Mesendoderm (in vitro differentiated cells): ENCODE measurements at places on chromosomes 11 and 22.

GRCh38 chr22:40746428-40747220 lies 67.3 kb downstream of the MCHR1 start:
- DNase-seq = no peak

- DNase-seq = no peak
These were observed 33.2 kb upstream of the POU2AF1 start for GRCh38 chr11:111412293-111412692.

DNA sequence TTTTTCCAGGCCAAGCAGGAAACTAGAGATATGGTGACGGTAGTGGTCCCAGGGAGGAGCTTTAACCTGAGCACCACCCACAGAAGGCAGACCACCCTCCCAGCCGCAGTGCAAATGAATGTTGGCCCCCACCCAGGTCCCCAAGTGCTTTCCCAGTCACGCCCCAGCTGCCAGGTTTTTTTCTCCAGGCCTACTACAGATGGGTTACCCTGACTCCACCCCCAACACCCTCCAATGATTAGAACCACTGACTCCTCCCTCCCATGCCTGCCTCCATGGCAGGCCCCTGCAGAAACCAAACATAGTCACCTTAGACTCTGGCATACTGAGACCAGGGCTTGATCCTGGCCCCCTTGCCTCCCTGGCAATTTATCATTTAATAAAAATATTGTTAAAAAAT lies 58.7 kb upstream of the CHST1 start:
- DNase-seq = no peak

- DNase-seq = no peak
These were observed 113.1 kb upstream of the ARHGAP42 start for GRCh38 chr11:100573911-100574513.

GRCh38 chr11:10567446-10567845 lies 1.0 kb downstream of the LYVE1 start:
- DNase-seq = no peak

GRCh38 chr11:45097721-45098493 lies 48.5 kb upstream of the PRDM11 start:
- peak; percentile 85 for DNase-seq

- DNase-seq = no peak
These were observed 90.6 kb downstream of the SYN3 start for GRCh38 chr22:32967386-32968101.

GRCh38 chr11:942823-943222 lies 17.2 kb downstream of the AP2A2 start:
- no peak for DNase-seq

DNA sequence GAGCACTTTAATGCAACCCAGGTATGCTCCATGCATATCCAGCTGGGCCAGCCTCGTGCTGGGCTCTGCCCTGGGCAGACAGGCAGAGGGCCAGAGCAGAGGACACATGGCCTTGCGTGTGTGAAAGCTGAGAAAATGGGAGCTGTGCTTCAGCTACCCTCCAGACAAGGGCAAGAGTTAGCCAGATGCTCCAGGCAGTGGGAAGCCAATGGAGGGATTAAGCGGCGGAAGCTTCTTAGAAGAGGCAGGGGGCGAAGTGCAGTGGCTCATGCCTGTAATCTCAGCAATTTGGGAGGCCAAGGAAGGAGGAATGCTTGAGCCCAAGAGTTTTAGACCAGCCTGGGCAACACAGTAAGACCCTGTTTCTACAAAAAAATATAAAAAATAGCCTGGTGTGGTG lies 9.8 kb upstream of the ARHGEF17 start:
- DNase-seq = no peak

DNA sequence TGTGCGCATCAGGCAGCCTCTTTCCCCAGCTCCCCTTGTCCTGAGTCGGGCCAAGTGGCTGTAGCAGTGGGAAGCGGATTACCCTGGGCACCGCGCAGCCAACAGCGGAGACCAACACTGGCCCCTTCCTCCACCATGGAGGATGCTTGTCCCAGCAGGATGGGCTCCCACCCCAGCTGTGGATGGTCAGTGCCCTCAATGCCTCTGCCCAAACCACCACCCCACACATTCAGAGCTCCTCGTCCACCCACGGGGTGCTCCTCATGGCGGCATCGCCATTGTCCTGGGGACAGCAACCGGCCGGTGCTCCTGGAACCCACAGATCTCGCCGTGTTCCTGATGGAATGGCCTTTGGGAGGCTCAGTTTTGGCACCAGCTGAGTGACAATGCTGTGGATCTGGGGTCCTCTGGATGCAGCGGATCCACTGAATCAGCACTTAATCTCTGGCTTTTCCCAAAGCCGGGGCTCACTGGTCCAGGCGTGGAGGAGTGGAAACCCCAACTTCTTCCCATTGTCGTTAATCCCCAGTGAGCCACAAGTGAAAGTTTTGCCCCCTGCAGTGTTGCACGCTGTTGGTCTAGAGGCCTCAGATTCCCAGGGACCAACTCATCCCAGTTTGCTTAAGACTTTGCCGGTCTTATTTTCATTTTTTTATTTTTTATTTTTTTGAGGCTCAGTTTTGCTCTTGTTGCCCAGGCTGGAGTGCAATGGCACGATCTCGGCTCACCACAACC lies 4.1 kb upstream of the B4GALNT4 start:
- DNase-seq = no peak

GRCh38 chr11:86696451-86696850 lies 24.0 kb upstream of the ME3 start:
- DNase-seq = no peak

DNA sequence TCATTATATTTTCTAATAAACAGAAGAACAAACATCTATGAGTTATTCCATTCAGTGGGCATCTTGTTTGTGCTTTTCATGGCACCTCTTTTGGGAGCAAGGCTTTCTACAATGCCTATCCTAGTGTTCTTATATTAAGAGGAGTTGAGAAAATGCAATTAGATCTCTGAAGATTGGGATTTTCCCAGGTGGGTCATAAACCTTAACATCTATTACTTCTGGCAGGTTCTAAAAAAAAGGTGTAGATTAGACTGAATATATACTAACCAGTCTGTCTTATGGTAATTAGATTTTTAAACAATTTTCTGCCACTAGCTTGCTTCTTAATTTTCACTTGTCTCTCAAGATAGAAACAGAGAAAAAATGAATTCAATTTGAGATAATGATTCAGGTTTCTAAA lies 128.3 kb downstream of the NAV2 start:
- no peak for DNase-seq

- DNase-seq = no peak
These were observed 1495.9 kb downstream of the BRD1 start for GRCh38 chr22:48331691-48332220.

GRCh38 chr11:106231591-106231990 lies 154.1 kb downstream of the AASDHPPT start:
- no peak for DNase-seq

DNA sequence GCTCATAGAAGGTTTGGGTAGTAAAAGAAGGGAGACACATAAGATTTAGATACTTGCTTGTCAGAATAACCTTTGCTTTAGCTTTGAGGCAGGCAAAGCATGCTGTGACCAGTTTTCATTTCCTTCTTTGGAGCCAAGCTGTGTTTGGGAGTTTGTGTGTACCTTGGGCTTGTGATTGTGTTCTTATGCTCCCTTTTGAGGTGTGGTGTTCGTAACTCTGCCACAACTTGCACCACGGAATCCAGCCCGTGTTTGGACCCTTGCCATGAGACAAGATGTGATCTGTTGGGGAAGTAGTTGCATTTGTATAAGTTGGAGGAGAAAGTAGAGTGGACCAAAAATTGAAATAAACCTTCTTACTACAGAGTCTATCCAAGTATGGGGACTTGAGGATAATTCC lies 34.0 kb downstream of the BMAL1 start:
- no peak for DNase-seq

DNA sequence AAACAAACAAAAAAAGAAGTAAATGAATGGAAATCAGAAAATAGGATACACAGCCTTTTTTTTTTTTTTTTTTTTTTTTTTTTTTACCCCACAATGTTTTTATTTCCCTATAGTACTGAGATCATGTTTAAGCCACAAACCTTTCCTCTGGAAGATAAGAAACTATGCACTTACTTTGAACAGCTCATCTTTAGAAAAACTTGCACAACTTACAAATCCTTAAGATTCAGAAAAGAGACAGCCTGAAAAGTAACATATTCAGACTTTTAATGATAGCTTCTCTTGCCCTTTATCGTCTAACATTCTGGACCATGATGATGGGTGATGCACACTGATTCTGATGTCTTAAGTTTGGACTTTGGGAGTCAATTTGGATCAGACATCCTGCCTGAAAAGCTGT lies 80.3 kb downstream of the TNRC6B start:
- no peak for DNase-seq

DNA sequence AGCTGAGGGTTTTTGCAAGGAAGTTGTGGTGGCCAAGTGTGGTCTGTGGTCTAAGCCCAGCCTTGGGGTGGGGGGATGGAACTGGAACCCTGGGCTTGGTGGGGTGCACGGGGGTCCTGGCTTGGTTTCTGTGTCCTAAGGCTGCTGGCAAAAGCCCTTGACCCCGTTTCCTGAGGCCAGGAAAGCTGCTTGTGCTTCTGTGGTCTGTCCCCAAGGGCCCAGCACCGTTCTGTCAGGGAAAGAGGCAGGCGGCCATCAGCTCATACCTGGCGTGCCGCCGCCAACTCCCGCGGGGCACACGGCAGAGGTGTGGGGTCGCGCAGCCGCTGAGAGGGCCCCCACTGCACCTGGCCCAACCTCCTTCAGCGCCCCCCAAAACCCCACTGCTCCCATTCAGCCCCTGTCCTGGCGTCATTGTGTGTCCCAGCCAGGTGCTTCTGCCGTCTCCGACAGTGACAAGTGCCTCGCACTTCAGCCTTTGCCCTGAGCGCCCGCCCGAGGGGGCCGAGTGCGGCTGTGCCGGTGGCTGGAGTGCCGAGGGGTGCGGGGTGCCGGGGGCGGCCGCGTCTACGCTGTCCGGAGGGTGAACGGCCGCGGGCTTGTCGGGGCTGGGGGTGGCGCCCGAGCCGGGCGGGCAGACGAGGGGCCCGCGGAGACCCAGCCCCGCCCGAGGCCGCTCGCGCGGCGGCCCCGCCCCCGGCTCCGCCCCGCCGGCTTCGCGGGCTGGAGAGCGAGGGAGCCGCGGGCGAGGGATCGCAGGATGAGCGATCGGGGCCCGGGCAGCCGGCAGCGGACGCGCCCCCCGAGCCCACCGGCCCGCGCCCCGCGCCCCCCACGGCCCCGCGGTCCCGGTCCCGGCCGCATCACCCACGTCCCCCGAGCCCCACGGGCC lies at the start of gene CNIH2:
Gene CNIH2 (plus strand): TSS at position 705 of the 892 bp plus-strand sequence. CDS start 282 bp downstream, outside the sequence.
- DNase-seq = peak; percentile 57

- no peak for DNase-seq
These were observed 11.2 kb downstream of the MCAM start for GRCh38 chr11:119305556-119306372.

DNA sequence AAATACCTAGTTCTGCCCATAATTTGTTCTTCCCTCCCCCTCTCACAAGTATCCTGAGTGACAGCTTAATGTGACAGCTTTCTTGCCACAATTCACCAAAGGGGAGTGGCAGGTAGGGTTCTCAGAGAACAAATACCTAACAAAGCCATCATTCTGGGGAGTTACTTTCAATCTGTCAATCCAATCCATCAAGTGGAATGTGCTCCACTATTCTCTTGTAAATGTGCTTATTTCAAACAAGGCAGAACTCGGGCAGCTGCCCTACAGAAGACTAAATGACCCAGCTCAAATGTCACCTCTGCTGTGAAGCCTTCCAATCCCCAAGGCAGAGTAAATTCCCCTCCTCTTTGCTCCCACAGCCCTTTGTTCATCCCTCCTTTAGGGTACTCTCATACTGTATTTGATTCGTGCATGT lies 27.8 kb downstream of the LGR4 start:
- peak; percentile 73 for DNase-seq

DNA sequence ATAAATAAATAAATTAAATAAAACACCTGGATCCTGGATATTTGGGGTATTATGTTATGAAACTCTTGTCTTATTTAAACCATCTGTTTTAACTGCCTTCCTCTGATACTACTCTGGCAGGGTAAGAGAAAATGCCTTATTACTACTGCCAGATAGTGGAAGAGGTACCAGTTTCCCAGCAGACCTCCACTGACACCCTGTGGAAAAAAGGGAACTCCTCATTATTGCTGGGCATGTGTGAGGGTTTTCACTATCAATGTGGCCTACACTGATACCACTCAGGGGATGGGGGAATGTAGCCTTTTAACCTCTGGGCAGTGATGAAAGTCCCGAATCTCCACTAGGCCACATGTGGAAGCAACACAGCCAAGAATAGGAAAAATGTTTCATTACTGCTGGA lies 121.0 kb downstream of the LUZP2 start:
- DNase-seq = peak; percentile 37

- DNase-seq = no peak
These were observed 48.9 kb downstream of the APOL1 start for GRCh38 chr22:36301851-36302250.

DNA sequence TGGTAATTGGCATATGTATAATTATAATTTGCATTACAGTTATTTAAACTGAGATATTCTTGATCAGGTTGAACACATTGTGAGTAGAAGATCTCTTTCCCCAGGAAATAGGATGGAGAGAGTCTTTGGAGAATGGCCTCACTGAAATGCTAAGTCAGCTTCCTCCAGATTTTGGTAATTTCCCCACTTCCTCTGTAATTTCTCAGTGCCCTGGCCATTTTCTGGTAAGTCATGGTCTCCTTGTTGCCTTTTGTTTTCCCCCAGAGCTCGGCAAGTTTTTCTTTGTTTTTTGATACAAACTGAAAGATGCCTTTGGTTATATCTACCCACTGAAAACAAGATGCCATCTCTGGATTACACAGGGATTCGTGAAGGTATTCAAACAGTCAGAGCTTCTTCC lies 12.8 kb upstream of the FBXO3 start:
- no peak for DNase-seq

DNA sequence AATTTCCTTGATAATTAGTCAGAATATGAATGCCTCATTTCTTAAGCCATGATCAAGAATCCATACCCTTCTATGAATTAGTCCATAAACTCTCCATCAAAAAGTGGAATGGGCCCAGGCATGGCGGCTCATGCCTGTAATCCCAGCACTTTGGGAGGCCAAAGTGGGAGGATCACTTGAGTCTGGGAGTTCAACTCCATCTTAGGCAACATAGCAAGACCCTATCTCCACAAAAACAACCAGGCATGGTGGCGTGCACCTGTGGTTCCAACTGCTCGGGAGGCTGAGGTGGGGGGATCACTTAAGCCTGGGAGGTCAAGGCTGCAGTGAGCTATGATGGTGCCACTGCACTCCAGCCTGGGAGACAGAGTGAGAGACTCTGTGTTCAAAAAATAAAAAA lies 52.1 kb upstream of the SHANK2 start:
- no peak for DNase-seq

DNA sequence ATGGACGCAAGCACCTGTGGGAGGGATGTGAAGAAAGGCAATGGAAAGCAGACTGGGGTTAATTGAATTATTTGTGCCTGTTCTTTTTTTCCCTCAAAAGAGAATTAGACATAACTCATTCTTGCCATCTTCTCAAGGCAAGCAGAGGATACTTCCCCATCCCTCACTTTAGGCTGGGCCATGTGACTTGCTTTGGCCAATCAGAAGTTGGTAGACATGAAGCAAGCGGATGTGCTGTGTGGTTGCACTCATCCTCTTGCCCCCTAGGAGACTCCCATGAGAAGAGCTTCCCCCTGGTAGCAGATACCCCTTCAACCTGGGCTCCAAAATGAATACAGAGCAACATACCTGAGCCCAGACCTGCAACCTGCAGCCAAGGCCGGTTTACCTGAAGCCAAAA lies 124.4 kb upstream of the ZC3H12C start:
- DNase-seq = no peak
